Sigmoid colon (tissue), 7 donors: ENCODE measurements at places on chromosomes 5 and 9. TPM values are rescaled to one million over a fixed set of nuclear protein-coding genes. Genes with fewer than 3 reads are reported as not detected.

- no peak overlapping the region for H3K4me3 ChIP-seq
- H3K27ac ChIP-seq = peak overlapping the region; percentile 13
- no peaks in the 10 kb centered on the region for H3K36me3 ChIP-seq
Observed at GRCh38 chr5:88813805-88814575, 69.0 kb downstream of the MEF2C start.

GRCh38 chr5:32160228-32160627, 13.9 kb downstream of the GOLPH3 start:
- no peaks in the 10 kb centered on the region for H3K4me1 ChIP-seq
- H3K36me3 ChIP-seq = peaks cover 4% of the 10 kb centered on the region
- H3K27me3 ChIP-seq = no peaks in the 10 kb centered on the region

DNA sequence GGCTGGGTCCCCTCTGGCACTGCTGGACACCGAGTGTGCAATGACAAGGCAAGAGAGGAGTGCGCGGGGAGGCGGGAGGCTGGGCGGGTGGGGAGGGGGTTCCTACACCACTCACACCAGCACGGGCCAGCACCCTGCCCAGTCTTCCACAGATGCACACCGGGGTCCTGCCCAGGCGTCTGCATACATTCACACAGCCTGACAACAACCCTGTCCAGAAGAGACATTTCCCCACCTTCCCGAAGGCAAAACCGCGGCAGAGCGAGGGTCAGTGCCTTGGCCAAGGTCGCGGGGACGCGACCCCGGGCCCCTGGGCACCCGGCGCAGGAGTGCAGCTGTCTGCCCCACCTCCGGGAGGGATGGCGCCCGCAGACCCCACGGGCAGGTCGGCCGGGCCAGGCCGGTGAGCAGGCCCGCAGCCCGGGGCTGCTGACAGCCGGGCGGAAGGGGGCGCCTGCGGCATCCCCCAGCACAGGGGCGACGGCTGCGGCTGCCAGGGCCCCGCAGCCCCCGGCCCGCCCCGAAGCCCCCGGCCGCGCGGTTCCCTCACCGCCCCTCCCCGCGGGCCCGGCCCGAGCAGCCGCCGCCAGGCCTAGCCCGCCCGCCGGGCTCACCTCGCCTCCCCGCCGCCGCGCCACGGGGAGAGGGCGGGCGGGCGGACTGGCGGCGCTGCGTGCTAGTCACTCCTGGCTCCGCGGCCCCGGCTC, 496 bp downstream of the MAPK9 start:
- peak overlapping the region; percentile 66 for H3K27ac ChIP-seq
- peaks cover 21% of the 10 kb centered on the region for H3K4me1 ChIP-seq
- no peaks in the 10 kb centered on the region for H3K36me3 ChIP-seq
- peak overlapping the region; percentile 55 for H3K4me3 ChIP-seq
- no peak for DNase-seq

DNA sequence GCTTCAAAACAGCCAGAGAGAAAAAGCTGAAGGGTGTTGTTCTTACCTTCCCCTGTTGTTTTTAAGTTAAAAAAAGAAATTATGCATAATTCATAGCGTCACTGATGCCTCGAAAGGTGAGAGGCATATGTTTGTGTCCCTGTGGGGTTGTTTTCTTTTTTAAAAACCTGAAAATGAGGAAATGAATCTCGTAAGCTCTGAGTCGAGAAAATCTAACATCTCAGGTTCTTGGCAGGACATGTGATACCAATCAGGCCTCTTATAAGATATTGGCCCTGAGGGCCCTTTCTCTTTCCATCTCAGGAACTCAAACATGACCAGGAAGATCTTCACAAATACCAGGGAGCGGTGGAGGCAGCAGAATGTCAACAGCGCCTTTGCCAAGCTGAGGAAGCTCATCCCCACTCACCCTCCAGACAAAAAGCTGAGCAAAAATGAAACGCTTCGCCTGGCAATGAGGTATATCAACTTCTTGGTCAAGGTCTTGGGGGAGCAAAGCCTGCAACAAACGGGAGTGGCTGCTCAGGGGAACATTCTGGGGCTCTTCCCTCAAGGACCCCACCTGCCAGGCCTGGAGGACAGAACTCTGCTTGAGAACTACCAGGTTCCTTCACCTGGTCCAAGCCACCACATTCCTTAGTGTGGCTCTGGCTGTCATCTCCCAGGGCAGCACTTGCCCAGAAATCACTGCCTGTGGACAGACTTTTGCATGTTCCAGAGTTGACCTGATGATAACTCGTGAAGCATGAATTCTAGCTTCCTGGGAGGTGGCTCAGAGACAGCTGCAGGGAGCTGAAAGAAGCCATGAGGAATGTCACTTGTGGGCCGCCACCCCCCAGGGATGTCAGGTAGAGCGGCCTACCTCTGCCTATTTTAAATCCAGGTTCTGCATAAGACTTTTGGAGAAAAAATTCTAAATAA, at the start of gene TAL2:
TAL2 (plus strand) TSS at position 274 of the 921 bp plus-strand sequence; CDS start at position 314, 40 bp downstream.
- H3K4me1 ChIP-seq = no peaks in the 10 kb centered on the region
- no peak within 1 kb of the TSS for H3K4me3 ChIP-seq
- no peak within 1 kb of the TSS for H3K27ac ChIP-seq
- H3K36me3 ChIP-seq = no peaks in the 10 kb centered on the region
- H3K27me3 ChIP-seq = no peaks in the 10 kb centered on the region

DNA sequence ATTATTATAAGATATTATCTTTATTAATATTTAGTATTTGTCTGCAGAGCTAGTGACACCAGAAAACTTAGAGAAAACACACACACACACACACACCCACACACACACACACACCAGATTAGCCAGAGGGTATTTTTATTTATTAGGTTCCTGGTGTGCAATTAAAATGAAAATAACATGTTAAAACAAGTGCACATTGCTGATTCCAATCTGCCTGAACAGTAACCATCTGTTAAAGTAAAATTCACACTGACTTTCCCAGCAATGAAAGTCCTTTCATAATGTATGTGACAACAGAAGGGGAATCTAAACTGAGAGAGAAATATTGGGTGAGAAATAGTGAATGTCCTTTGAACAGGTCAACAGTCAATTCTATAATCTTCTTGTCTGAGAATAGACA, 2323.5 kb upstream of the ACO1 start:
- no peaks in the 10 kb centered on the region for H3K36me3 ChIP-seq

GRCh38 chr9:100587375-100587774, 9.5 kb downstream of the CAVIN4 start:
- H3K27ac ChIP-seq = no peak overlapping the region
- no peaks in the 10 kb centered on the region for H3K4me1 ChIP-seq
- H3K36me3 ChIP-seq = peaks cover 7% of the 10 kb centered on the region
- no peak for DNase-seq
- no peak overlapping the region for H3K4me3 ChIP-seq

- H3K27ac ChIP-seq = no peak overlapping the region
- H3K36me3 ChIP-seq = no peaks in the 10 kb centered on the region
- H3K4me1 ChIP-seq = no peaks in the 10 kb centered on the region
- no peak for DNase-seq
- H3K27me3 ChIP-seq = no peaks in the 10 kb centered on the region
- H3K4me3 ChIP-seq = no peak overlapping the region
Observed at GRCh38 chr5:109877670-109878045, 187.9 kb downstream of the MAN2A1 start.

The PAPPA gene
- total RNA-seq = 4.3 TPM
